ENCODE measurements at places on chromosomes 5 and 9. TPM values are rescaled to one million over a fixed set of nuclear protein-coding genes. Genes with fewer than 3 reads are reported as not detected.

Gene FOXD4L6
- total RNA-seq: not detected

Gene STPG3
- total RNA-seq: not detected

Gene IFNA21
- not detected for total RNA-seq

Gene CXCL14
- total RNA-seq: 9.3 TPM

Gene GPR151
- 0.25 TPM for total RNA-seq

Gene TDRD7
- 19.7 TPM for total RNA-seq

Gene PITX1
- 0.25 TPM for total RNA-seq

Gene SCGB3A2
- total RNA-seq: not detected

Gene SV2C
- 1.5 TPM for total RNA-seq

Gene KCNN2
- total RNA-seq: 15.0 TPM

Gene PCDHGA12
- total RNA-seq: 7.9 TPM

Measured in temporal lobe (tissue), 4 donors.